ENCODE measurements at places on chromosomes 1 and 21. TPM values are rescaled to one million over a fixed set of nuclear protein-coding genes. Genes with fewer than 3 reads are reported as not detected.

HSD3B2 gene
- total RNA-seq: not detected

RNPEP gene
- 88.0 TPM for total RNA-seq

COG2 gene
- 22.7 TPM for total RNA-seq

LENEP gene
- not detected for total RNA-seq

RIMS3 gene
- total RNA-seq: 1.2 TPM

SPATA1 gene
- 0.62 TPM for total RNA-seq

LDLRAD1 gene
- total RNA-seq: not detected

DEPDC1 gene
- 16.1 TPM for total RNA-seq

BGLAP gene
- total RNA-seq: 0.46 TPM

PIGM gene
- total RNA-seq: 4.1 TPM

TRIM67 gene
- 0.25 TPM for total RNA-seq

LHX8 gene
- 1.2 TPM for total RNA-seq

Measured in A549 treated with CORT108297 at 1 μM for 4 hours (cell line).